ENCODE measurements at places on chromosomes 6 and 20.

DNA sequence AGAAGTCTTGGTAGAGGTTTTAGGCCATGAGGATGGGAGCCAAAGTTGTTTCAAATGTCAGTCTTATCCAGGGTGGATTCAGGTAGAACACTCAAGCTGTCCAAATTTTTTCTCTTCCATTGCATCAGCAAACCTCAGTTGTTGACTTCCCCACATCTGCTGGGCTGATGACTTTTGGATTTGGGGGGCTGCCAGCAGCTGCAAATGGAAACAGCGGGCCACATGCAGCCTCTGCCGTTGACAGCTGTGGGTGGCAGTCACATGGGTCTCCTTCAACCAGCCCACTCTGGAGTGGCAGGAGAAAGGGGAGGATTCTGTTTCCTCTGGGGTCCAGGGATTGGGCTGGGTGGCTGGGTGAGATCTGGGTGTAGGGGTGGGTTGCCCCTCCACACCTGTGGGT, 5.8 kb upstream of the MLN start:
- DNase-seq, result no peak

DNA sequence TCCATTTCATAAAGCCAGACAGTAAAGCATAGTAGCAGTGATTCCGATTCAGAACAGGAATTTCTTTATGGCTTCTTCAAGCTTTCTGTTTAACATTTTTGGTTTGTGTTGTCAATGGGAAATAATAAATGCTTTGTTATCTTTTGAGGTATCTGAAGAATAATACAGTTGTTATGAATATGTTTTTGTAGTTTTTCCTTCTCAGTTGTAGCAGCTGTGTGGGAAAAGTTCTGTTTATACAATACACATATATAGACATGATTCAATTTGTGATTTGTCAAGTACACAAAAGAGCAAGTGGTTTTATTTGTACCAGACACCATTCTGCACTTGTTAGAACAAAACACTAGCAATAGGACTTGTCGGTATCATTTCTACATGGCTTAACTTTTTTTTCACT, 96.6 kb downstream of the CDYL start:
- DNase-seq, result no peak

- DNase-seq, result no peak
These were observed 421.9 kb downstream of the PREX1 start for GRCh38 chr20:48405909-48406308.

DNA sequence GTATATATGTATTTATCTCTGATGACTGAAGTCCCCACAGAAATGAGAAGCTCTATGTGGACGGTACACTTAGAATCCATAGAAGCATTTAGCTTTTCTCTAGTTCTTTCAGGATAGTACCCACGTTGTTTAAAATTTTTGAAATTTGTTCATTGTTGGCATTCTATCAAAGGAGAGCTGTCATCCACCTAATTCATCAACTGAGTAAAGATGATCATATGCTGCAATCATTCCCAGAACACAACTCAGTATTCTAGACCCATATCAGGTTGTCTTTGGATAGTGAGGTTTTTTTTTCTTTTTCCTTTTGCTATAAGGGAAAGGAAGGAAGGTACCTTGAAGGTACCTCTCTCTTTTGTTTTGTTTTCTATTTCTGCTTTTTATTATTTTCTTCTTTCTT, 9.3 kb downstream of the SERAC1 start:
- no peak for DNase-seq

GRCh38 chr6:37674161-37674560, 23.5 kb downstream of the MDGA1 start:
- no peak for DNase-seq

- no peak for DNase-seq
These were observed 341.6 kb downstream of the PRKN start for GRCh38 chr6:162385980-162386379.

DNA sequence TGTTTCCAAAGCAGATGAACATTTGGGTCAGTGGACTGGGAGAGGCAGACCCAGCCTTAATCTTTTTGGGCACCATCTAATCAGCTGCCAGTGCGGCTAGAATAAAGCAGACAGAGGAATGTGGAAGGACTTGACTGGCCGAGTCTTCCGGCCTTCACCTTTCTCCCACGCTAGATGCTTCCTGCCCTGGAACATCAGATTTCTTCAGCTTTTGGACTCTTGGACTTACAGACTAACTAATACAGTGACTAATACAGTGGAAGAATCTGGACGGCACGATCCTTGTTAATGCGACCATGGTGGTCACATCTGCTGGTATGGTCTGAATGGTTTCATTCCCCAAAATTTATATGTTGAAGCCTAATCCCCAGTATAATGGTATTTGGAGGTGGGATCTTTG, 122.6 kb upstream of the NXT1 start:
- no peak for DNase-seq

DNA sequence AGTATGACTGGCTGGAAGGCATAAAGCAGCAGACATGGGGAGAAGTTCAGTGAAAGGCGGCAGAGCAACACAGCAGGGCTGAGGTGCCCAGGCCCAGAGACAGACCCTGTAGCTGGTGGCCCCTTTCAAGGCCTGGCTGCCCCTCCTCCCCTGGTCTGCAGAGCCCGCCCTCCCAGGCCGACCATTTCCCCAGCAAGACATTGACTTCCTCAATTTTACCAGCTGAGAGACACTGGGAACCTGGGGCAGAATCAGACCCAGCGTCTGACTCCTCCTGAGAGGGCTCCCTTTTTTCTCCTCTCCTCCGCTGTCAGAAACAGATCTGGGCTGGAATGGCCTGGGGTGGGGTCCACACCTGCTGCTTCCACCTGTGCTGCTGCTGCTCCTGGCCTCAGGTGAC, at the start of gene TREML4:
Gene TREML4, plus strand, starts transcription at position 254 of the 400 bp plus-strand sequence. Its CDS starts 79 bp downstream, at position 333.
- no peak for DNase-seq

- no peak for DNase-seq
These were observed 45.8 kb downstream of the CPNE5 start for GRCh38 chr6:36793296-36793912.

- peak; percentile 22 for DNase-seq
These were observed 757 bp upstream of the SAMD3 start for GRCh38 chr6:130223508-130223907.

DNA sequence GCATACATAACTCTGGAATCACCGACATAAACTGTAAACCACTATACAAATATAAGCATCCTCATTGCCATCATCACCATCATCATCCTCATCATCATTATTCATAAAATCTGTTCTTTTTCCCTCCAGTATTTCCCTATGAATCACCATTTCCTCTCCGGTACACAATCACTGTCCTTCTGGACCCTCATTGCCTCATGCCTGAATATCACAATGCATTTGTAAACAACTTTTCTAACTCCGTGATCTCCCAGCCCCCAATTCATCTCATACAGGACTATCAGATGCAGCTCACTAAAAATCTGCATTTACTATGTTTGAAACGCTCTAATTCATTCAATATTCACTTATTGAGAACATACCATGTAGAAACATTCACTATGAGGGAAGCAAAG, 339.7 kb downstream of the TBC1D32 start:
- no peak for DNase-seq
